Endothelial cell (in vitro differentiated cells): ENCODE measurements at places on chromosomes 6 and 20.

DNA sequence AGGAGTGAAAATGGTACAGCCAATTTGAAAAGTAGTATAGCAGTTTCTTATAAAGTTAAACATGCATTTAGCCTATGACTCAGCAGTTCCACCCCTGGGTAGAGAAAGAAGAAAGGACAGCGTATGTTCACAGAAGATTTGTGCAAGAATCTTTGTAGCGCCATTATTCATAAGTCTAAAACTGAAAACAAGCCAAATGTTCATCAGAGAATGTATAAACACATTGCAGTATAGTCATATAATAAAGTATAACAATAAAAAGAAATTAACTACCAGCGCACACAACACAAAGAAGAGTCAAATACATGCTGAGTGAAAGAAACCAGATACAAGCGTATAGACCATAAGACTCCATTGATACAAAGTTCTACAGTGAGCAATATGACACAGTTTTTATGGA, 294.0 kb downstream of the SAMD5 start:
- no peak for DNase-seq

GRCh38 chr6:108127826-108128225, 38.0 kb upstream of the NR2E1 start:
- DNase-seq = no peak

- DNase-seq = no peak
These were observed 10.6 kb downstream of the MYB start for GRCh38 chr6:135191508-135192255.

DNA sequence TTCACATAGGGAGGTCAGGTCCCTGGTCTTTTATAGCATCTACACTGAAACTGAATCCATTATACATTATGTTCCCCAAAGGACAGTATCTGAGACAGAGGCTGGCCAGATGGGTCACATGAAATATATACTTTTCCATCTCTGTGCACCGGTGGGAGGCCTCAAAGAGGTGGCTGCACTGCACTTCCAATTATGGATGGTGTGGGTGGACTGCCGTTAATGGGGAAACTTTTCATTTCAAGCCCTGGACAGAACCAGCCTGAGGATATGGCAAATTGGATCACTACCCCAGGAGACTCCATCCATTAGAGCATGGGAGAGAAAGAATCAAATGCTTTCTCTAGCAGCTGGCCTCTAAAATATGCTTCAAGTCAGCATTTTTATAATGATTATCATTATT, 280.5 kb upstream of the OPRM1 start:
- DNase-seq = no peak

GRCh38 chr6:132730560-132730959, 16.7 kb upstream of the VNN1 start:
- no peak for DNase-seq
